ENCODE measurements at places on chromosomes 7 and 10. TPM values are rescaled to one million over a fixed set of nuclear protein-coding genes. Genes with fewer than 3 reads are reported as not detected.

DNA sequence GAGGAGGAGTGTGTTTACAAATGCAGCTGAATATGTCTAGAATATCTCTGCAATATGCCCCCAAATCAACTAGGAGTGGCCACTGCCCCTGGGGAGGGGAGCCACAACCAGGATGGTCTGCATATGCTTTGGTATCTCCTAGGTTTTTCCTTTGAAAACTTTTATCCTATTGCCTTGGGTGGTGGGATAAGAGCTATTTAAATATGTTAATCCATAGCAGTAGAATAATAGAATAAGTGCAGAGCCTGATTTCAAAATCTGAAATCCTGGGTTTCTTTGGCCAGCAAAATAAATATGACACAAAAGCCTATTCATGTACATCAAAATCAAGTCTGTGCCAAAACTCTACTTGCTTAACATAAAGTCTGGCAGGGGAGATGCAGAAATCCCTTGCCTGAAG lies 79.6 kb upstream of the FGFR2 start:
- no peak for DNase-seq

- peak; percentile 83 for DNase-seq
These were observed 10.8 kb upstream of the HOXA2 start for GRCh38 chr7:27112955-27113949.

- peak; percentile 98 for DNase-seq
These were observed 68.3 kb downstream of the PRKAG2 start for GRCh38 chr7:151808400-151809145.

- no peak for DNase-seq
These were observed 46.4 kb upstream of the RPA3 start for GRCh38 chr7:7764520-7765396.

GRCh38 chr7:140593672-140593982 lies 47.0 kb downstream of the DENND2A start:
- DNase-seq, result no peak

GRCh38 chr7:83210479-83210878 lies 47.8 kb upstream of the PCLO start:
- DNase-seq, result no peak

DNA sequence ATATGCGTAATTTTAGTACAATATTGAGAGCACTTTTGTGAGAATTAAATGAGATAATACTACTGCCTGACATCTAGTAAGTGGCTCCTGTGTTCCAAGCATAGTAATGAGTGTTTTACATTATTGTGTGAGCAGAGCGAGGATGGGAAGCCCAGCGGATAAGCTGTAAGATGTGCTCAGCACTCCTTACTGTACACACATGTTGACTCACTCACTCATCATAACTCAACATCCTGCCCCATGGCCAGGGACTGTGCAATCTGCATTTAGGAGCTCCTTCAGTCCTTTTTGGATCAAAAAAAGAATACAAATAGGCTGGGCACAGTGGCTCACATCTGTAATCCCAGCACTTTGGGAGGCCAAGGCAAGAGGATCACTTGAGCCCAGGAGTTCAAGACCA lies 72.9 kb upstream of the NEBL start:
- DNase-seq, result peak; percentile 6

DNA sequence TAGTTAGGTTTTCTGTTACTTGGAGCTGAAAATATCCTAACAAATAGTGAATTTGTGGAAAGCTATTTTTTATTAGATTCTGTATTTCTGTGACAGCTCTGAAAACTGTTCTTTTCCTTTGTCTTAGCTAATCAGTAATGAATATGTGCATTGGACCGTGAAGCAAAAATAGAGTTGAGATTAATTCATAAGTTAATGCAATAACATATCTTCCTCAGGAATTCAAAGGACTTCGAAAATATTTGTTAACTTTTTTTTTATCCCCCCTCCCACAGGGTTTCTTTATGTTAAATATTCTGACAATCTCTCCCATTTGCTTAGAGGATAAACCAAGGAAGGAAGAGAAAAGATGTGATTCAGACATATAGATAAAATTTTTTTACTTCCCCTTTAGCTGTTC lies 101.4 kb downstream of the PODXL start:
- DNase-seq, result no peak

- DNase-seq, result peak; percentile 85
These were observed 160.2 kb downstream of the ARHGAP12 start for GRCh38 chr10:31768467-31768866.

The AMPH gene
- total RNA-seq, result 0.19 TPM
